Thyroid gland (tissue), 4 donors: ENCODE measurements at places on chromosomes 12 and 14. TPM values are rescaled to one million over a fixed set of nuclear protein-coding genes. Genes with fewer than 3 reads are reported as not detected.

- no peak for DNase-seq
Observed at GRCh38 chr12:40137252-40137651, 31.4 kb upstream of the SLC2A13 start.

- peak; percentile 76 for DNase-seq
Observed at GRCh38 chr14:99677231-99678140, 6.6 kb upstream of the CYP46A1 start.

- no peak for DNase-seq
Observed at GRCh38 chr12:129312048-129312447, 458.8 kb downstream of the GLT1D1 start.

DNA sequence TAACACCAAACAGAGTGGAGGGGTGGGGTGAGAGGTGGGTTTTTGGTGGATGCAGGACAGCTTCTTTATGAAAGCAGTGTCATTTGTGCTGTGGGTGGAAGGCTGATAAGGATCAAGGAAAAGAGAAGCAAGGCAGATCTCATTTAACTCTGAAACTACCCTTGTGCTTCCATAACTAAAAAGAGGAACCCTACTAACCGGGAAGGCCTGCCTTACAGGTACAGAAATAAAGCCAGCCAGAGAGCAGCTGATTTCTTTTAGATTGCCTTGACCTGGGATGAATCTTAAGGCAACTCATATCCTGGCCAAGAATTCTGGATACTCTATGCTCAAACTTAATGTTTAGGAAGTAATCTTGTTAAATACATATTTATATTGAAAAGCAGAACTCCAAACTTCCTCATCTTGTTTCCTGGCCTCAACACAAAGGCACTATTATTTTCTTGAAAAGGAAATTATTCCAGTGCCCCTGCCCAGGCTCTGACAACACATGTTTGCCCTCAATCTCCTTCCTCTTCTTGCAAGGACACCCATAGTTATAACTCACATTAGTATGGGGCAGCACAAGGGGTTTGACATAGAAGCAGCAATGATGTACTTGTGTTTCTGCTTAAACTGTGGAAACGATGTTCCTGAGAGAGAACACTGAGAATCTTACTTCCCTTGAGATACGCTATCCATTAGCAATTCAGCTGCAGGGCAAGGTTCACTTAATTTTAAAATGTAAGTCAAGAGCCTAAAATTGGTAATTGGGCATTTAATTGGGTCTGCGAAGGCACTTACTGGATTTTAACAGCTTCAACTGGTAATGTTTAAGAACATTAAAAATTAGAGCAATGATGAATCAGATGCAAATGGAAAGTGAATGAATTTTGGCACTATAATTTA is 173.7 kb downstream of the STXBP6 start:
- DNase-seq: no peak

DNA sequence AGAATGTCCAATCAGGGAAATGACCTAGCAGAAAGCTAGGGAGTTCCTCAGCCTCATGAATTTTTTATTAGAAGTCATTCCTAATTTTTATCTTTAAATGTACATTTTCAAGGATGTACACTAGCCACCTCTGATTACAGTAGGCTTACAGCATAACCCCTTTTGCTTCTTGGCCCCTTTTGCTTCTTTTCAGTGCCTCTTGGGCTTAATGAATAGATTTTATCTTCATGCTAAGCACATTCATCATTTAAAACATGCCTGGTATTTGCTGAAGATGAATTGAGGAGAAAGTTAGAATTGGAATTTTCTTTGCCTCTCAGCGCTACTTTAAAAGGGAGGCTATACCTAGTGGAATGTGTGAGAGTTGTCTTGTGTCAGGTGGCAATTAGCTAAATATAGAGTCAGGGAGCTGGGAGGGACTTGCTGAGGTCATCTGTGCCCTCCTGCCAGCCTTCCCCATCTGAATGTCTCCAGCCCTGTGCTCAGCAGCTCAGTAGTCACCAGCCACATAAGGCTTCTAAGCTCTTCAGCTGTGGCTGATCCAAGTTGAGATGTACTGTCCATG is 132.1 kb downstream of the SAMD4A start:
- peak; percentile 52 for DNase-seq

The PLD4 gene
- total RNA-seq: 0.33 TPM

The GUCY2C gene
- total RNA-seq: not detected

DNA sequence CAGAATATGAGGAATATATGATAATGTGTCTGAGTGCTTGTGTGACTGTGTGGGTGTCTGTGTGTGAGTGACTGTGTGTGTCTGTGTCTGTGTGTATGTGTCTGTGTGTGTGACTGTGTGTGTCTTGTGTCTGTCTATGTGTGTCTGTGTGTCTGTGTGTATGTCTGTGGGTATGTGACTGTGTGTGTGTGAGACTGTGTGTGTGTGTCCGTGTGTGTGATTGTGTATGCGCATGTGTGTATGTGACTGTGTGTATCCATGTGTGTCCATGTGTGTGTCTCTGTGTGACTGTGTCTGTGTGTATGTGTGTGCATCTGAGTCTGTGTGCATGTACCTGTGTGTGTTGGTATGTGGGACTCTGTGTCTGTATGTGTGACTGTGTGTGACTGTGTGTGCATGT is 1361.2 kb upstream of the TMEM132C start:
- DNase-seq: no peak

DNA sequence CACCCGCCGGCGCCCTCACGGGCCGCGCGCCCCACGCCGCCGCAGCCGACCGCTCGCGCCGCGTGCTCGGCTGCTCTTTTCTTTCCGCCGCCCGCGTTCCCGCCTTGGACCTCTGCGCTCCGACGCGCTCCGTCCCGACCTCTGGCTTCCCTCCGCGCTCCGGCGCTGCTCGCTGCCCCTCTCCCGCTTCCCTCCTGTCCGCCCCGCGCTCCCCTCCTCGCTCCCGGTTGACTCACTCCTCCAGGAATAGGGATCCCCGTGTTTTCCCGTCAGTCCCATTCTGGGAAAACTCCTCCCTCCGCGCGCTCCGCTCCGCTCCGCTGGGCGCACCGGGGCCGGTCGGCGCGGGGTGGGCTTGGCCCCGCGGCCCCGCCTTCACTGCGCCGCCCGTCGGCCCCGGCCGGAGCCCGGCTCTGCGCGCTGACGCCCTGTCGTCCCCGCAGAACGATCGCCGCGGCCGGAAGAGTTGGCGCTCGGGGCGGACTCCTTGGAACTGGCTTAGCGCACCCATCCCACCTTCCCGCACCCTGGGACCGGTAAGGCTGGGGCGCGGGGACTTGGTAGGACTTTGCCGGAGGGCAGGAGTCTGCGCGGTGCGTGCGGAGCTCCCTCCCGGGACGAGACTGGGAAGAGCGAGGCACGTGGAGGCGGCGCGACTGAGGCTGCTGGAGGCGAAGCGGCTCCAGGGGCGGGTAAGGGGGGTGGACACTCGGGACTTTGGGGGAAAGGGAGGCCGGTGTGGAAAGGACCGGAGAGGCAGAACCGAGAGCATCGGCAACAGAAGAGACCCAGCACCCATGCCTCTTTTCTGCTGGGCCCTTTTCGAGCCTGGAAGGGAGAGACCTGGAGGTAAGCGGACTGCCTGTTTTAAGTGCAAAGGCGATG is 550 bp downstream of the TEAD4 start:
- DNase-seq: peak; percentile 68

The DNAAF2 gene
- total RNA-seq: 5.6 TPM

The VASH1 gene
- 5.0 TPM for total RNA-seq

The KRT3 gene
- not detected for total RNA-seq

The ADAM21 gene
- not detected for total RNA-seq

The RHOJ gene
- total RNA-seq: 19.2 TPM

DNA sequence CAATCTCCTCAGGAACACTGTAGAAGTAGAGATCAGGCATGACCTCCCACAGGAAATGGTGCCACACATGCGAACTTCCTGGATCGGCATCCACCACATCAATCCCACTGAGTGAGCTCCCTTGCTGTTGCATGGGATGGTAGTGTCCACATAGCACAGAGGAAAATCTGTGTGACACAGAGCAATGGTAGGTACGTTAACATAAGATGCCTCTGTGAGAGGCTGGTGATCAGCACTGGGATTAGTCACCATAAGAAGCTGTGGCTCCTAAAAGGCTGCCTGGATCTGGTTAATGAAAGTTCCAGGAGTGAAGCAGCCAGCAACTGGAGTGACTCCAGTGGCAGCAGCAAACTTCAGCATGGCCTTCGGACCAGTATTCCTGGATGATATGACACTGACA is 21.8 kb downstream of the WDHD1 start:
- DNase-seq: no peak

The KSR2 gene
- 11.0 TPM for total RNA-seq

The HCAR1 gene
- 1.5 TPM for total RNA-seq

DNA sequence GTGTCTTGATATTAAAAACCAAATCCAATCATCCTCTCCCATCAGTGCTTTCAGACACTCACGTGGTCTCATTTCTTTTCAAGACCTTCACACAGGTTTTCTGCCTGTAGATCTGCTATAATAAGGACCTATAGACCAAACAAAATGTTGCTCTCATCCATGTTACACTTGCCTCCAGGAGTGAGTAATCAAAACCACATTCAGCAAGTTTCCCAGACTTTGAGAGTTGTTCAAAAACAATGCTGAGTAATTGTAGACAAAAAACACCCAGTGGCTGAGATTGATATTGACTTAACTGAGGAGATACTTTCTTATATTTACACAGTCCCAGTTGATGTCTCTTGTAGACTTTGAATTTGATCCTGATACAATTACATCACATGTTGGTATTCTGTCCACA is 383.1 kb downstream of the TMEM132D start:
- no peak for DNase-seq

- no peak for DNase-seq
Observed at GRCh38 chr14:103886304-103887169, 39.2 kb upstream of the PPP1R13B start.

The RASSF8 gene
- total RNA-seq: 35.0 TPM

DNA sequence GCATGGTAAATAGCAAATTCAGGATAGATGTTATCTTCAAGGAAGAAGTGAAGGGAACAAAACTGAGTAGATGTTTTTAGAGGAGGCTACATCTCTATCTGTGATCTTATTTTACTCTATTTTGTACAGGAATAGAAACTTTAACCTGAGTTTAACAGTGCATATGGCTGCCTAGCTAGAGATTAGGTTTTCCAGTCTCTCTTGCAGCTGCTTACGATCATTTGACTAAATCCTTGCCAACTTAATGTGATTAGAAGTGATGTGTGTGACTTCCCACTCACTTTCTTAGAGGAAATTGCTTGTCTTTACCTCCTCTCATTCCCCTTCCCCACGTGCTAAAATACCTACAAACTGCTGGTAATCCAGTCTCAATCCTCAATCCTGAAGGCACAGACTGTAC is 26.5 kb upstream of the SLC15A5 start:
- DNase-seq: no peak

GRCh38 chr14:55240526-55241178 is 30.6 kb upstream of the FBXO34 start:
- DNase-seq: no peak

The APOLD1 gene
- 72.7 TPM for total RNA-seq

The VWF gene
- total RNA-seq: 55.2 TPM

The UNC79 gene
- 0.13 TPM for total RNA-seq

DNA sequence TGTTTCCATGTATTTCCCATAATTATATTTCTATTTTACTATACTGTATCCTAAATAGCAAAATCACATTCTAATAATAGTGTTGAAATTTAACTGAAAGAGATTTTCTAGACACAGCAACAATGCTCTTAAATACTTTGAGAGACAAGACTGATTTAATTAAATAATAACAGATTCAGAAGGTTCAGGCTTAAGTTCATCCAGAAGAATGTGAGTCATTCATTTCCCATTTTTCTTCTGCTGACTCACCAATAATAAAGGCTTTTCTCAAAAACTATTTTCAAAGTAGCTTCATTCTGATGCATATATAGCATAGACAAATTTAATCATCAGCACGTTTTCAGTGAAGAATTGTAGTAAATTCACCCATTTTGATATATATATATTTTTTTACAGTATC is 481.4 kb downstream of the MDGA2 start:
- no peak for DNase-seq

GRCh38 chr14:30322819-30323218 is 236.1 kb upstream of the G2E3 start:
- DNase-seq: no peak

The GEMIN2 gene
- total RNA-seq: 11.3 TPM

The ZNF891 gene
- total RNA-seq: 6.3 TPM

DNA sequence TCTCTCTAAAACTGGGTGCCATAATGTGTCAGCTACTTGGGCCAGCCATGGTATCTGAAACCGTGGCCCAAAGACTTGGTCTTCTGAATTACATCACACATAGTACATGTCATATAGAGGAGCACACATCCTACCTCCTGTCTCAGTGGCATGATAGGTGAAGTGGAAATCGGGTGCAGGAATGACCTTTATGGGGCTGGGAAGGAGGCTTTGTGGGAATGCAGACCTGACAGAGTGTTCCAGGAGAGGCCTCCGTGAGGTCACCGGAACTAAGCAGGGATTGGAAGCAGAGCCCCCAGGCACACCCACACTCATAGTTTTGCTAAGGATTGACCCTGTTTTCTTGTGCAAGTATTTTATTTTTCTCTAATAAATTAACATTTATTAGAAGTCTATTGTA is 82.6 kb downstream of the NTF3 start:
- no peak for DNase-seq

- no peak for DNase-seq
Observed at GRCh38 chr12:79452906-79453305, 237.9 kb downstream of the PAWR start.

The KIF26A gene
- total RNA-seq: 6.2 TPM

DNA sequence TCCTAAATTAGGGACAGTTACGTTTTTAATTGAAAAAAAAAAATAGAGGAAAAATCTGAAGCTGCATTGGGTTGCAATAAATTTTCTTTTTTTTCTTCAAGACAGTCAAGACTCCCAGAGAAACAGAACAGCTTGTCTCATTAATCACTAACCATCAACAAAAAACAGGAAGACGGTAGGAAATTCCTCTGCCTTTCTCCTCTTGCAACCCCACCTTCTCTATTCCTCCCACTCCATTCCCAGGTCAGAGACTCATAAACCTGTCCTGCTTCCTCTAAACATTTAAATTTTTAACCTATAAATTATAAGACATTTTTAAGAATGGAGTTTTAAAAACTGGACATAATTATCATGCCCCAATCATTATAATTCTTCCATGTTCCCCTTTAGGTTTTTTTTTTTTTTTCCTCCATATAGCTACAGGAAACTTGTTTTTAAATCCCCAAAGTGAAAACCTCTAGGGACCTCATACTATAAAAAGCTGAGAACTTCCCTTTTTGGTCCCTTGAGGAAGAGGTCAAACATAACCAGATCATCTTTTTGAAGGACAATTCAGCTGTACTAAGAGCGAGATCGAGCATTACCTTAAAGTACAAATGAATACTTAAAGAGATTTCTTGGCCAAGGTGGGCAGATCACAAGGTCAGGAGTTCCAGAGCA is 36.0 kb downstream of the CPM start:
- no peak for DNase-seq
